Smooth muscle cell of trachea (primary cell): ENCODE measurements at places on chromosomes 11 and 22. TPM values are rescaled to one million over a fixed set of nuclear protein-coding genes. Genes with fewer than 3 reads are reported as not detected.

The HBB gene
- not detected in 2 replicates for total RNA-seq

The HMOX1 gene
- 217 and 768 TPM in 2 replicates for total RNA-seq

The MMP11 gene
- 3.1 and 15.2 TPM in 2 replicates for total RNA-seq

The PTPRCAP gene
- total RNA-seq = 0.50 and 1.3 TPM in 2 replicates

The OR9Q1 gene
- total RNA-seq = not detected in 2 replicates

The CCDC89 gene
- 6.0 and 17.9 TPM in 2 replicates for total RNA-seq
